CD4-positive, alpha-beta T cell (primary cell): ENCODE measurements at places on chromosomes 2 and 18.

DNA sequence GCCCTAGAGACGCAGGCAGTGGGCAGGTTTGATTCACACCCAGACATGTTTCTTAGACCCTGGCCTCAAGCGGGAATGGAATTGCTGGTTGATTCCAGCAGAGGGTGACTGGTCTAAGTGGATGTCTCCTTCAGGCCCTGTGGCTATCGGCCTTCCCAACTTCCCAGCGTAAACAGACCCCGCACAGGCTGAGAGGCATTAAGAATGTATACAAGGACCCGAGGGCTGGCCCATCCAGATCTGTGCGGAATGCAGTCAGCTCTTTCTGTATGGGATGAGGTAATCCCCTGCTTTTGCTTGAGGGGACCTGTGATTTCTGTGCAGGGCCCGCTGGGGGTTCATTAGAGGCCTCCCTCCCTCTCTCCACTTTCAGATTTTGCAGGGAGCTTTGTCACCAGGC lies 6.5 kb downstream of the ACKR3 start:
- DNase-seq: no peak

GRCh38 chr2:96345438-96345837 lies 9.9 kb downstream of the NCAPH start:
- DNase-seq: peak; percentile 50

- no peak for DNase-seq
Measured at GRCh38 chr2:158676295-158676694, 118.8 kb upstream of the DAPL1 start.

DNA sequence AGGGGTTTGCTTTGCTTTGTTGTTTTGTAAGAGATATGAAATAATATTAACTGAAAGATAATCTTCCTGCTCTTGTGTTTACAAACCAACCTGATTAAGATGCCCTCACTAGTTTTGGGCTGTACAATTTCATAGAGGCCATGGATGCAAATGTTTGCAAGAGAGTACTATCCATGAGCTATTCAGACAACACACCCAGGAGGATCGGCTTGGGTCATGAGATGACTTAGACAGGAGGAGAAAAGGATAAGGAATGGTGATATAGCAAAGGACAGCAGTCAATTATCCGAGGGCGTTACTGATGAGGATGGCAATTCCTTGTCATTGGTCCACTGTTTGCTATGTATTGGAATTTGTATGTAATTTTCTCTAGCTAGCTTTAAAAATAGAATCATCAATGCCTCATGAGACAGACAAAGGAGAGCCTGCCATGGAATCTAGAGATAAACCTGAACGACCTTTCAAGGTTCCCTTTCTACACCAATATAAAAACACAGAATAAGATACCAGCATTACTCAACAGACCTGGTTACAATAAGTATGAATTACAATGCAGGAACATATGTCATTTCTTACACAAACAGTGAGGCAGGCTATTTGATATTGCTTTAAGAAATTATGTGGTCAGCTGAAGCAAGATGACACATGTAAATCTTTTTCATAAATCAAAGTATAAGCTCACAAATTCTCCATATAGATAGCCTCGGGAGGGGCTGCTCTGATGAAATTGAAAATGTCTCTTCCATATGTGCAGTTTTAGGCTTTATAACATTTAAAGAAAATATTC lies 54.4 kb upstream of the SOS1 start:
- DNase-seq: no peak

- no peak for DNase-seq
Measured at GRCh38 chr2:219287580-219288265, 8.6 kb downstream of the DNAJB2 start.

DNA sequence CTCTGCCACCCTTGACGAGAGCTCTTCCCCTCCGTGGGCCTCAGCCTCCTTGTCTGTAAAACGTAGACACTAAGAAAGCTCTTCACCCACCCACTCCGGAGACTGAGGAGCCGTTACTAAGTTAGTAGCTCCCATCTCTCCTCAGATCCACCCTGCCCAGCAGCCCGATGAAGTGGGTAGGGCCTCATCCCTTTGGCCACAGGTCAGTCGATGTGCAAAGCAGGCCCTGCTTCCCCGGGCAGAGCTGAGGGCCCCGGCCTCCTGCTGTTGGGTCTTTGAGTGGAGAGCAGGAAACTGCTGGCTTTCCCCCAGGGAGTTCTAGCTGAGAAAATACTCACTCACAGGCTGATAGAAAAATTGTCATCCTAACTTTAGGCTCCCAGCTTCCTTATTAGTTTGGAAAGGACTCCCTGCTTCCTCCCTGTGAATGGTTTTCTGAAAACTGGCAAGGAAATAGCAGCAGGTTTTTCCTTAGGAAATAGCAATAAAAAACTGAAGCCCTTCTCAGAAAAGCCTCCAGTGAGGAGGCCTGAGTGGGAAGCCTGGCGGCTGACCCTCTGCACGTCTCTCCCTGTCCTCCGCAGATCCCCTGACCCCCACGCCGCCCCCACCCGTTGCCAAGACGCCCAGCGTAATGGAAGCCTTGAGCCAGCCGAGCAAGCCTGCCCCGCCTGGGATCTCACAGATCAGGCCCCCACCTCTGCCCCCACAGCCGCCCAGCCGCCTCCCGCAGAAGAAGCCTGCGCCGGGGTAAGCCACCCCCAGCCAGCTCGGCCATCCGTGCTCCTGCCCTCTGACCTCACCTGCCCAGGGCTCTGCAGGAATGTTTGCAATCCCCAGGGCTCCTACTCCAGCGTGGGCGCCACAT lies 30.2 kb downstream of the ITGB1BP1 start:
- no peak for DNase-seq

DNA sequence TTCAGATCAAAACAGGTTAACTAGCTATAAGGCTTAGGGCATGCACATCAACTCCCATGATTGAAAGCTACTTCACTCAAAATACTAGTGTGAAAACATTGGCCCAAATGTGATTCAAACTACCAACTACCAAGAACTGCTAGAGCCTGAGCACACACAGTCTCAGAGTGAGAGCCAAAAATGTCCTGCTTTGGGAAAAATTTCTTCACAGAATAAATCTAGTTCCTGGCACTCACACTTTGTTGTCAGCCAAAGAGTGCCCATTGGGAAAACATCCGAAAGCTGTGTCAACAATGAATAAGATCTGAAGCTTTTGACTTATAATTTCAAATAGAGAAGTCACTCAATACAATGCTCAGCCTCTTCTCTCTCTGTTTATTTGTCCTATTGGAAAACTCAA lies 182.7 kb downstream of the LRATD1 start:
- DNase-seq: no peak

DNA sequence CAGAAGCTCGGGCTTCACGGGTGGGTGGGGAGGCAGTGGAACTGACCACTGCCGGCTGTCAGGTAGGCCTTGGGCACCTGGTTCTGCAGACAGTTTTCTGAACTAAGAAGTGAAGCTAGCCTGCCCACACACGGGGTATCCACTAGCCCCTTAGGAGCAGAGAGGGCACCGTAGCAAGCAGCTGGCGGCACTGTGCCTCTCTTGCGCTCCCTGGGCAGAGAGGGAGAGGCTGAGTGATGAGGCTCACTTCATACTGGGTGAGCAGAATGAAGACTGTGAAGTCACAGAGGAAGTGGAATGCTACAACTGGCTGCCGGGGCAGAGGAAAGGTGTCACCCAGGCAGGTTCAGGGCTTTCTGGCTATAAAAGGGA lies 753 bp downstream of the ITPRIPL1 start:
- DNase-seq: peak; percentile 50

GRCh38 chr2:174877751-174878150 lies 113.5 kb upstream of the CHRNA1 start:
- DNase-seq: no peak

DNA sequence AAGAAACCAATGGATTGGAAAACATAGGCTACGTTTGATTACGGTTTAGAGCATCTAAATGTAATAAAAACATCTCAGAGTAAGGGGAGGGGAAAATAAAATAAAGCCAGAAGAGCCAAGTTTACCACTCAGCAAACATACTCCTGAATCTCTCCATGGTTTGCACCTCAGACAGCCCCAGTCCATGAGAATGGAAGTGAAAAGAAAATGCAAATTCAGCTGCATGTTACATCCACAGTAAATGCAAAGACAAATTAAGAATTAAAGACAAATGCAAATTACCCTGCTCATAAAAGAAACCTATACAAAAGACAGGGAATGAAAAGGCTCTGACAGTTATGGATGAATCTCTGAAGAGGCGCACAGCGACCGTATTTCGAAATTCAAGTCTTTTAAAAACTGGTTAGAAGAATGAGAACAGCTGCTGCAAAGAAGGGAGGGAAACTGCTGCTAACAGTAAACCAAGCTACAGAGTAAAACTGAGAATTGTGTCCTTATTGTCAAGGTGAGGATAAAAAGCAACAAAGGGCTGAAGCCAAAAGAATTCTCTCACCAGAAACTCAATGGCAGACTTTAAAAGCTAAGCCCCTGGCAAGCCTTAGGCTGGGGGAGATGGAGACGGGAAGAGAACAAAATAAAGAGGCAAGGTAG lies 197.9 kb upstream of the ACVR2A start:
- no peak for DNase-seq

GRCh38 chr18:8358033-8358765 lies 251.0 kb upstream of the RAB12 start:
- no peak for DNase-seq

DNA sequence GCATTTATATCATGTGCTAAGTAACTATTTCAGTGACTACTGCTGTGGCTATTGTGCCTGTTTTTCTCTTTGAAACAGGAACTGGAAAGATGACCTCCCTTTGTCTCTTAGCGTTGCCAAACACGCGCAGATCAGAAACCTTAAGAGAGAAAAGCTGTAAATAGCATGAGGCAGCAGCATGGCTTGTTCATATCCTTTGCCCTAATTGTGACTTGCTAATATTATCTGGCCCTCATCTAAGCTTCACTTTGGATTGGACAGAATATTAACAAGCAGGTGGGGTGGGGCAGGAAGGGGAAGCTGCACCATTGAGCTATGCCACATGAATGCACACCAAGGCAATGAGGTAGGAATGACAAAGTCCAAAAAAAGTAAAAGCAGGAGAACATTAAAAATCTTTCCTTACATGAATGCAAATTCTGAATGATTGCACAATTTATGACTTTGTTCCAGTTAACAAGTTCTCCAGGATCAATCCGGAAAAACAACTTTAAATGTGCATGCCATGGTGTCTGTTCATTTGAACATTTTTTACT lies 128.4 kb downstream of the IRS1 start:
- no peak for DNase-seq

- no peak for DNase-seq
Measured at GRCh38 chr2:215619022-215619958, 183.4 kb upstream of the FN1 start.

GRCh38 chr2:120673571-120674061 lies 62.1 kb upstream of the GLI2 start:
- no peak for DNase-seq

GRCh38 chr2:41194230-41194629 lies 742.3 kb upstream of the SLC8A1 start:
- DNase-seq: no peak

DNA sequence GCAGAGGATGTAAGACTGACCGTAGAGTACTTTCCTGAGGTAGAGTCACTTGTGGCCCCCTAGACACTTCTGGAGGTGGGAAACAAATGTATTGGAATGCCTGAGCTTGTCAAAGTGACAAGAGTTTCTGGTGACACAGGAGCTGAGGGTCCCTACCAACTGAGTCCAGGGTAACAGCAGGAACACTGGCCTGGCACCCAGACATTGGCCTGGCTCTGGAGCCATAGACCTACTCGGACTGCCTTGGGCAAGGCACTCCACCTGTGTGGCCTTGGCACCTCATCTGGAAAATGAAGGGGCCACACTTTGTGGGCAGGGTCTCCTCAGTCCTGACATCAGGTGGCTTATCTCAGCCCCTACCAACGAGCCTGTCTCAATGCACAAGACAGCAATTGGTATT lies 398.2 kb upstream of the CELF4 start:
- no peak for DNase-seq

DNA sequence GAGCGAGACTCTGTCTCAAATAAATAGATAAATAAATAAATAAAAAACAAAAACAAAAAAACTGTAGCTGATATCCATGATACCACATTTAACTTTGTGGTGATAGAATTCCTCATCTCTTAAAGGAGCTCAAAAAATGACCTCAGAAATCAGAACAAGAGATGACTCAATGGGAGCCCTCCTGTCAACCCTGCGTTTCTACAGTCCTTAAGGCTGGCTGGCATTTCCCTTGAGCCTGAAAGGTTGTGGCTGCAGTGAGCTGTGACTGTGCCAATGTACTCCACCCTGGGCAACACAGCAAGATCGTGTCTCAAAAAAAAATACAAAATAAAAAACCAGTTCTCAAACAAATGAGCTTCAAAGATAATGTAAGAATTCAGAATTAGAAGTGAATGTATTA lies 40.4 kb downstream of the CHST9 start:
- DNase-seq: no peak

- DNase-seq: no peak
Measured at GRCh38 chr2:63741884-63742579, 99.7 kb upstream of the UGP2 start.

DNA sequence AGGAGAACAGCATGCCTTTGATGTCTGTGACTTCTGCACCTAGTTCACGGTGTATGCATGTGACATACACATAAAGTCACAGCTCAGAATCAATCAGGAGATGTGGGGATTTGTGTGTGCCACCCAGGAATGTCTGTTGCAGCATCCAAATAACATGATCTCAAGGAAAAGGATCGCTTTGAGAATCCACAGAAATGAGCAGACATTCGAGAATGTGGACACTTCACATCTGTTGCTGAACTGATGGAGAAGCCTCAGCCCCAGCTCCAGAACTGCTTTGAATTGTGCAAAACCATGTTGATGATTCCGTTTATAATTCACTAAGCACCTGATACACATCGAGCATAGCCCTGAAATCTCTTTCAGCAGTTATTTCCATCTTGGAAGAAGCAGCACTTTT lies 208.6 kb downstream of the CMPK2 start:
- no peak for DNase-seq

DNA sequence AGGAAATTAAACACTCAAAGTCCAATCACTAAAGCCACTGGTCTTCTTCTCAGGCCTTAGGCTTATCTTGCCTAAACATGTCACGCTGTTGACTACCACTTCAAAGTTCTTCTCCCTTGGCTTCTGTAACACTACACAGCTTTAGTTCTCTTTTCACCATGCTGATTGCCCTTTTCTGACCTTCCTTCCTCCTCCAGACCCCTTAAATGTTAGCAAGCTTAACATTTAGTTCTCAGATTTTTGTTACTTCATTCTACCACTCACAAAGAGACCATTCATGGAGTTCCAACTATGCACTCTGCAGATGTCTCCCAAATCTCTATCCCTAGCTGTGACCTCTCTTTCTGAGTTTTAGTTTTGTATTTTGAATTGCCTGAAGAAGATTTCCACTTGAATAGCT lies 64.4 kb downstream of the TTC21B start:
- DNase-seq: no peak

GRCh38 chr2:229003256-229003655 lies 267.8 kb downstream of the PID1 start:
- DNase-seq: no peak

DNA sequence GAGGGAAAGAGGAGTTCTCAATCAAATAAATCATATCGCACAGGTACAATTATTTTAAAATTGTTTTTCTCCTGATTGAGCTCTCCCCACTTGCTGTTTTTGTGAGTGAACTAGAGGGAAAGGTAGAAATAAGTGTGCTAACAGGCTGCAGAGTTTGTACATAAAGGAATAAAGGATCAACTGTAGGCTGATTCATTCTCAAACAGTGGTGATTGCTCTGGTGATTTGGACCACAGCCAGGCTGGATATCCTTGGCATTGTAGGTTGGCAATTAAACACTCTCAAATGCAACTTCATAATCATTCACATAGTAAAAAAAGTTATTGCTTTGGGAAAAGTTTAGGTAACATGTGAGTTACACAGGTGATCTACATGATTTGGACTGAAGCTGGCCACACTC lies 29.8 kb downstream of the LRP1B start:
- no peak for DNase-seq
